ENCODE measurements at places on chromosomes 16 and 17. TPM values are rescaled to one million over a fixed set of nuclear protein-coding genes. Genes with fewer than 3 reads are reported as not detected.
A peak's percentile ranks its signal among the peaks of the same experiment; 100 is the strongest.

The NUP85 gene
- total RNA-seq = 31.1 TPM

DNA sequence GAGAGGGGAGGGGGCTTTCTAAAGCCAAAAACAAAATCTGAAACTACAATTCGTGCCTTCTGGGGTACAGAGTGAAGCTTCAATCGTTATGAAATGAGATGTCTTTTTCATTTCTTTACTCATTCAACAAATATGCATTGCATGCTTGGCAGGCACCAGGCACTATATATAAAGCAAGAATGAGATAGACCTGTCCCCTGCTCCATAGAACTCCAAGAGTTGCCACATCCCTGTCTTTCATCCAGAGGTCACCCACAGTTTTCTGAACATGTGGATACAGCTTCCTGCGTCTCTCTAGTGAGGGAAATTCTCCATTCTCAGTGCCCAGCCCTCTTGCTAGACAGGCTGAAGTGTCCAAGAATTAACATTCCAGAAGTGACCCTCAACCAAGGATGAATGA is 343.2 kb upstream of the MAF start:
- DNase-seq = no peak

GRCh38 chr17:77604301-77604972 is 354.1 kb upstream of the TNRC6C start:
- no peak for DNase-seq

DNA sequence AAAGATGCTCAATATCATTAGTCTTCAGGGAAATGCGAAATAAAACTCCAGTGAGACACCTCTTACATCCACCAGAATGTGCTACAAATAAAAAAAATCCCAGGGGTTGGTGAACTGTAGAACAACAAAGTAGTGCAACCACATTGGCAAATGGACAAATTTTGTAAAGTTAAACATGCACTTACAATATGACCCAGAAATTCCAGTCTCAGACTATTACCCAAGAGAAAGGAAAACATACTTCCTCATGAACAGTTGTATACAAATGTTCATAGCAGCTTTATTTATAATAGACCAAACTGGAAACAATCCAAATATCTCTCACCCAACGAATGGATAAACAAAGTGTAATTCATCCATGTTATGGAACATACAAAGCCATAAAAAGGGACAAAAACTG is 239.5 kb downstream of the ABCC12 start:
- DNase-seq = peak; percentile 68

DNA sequence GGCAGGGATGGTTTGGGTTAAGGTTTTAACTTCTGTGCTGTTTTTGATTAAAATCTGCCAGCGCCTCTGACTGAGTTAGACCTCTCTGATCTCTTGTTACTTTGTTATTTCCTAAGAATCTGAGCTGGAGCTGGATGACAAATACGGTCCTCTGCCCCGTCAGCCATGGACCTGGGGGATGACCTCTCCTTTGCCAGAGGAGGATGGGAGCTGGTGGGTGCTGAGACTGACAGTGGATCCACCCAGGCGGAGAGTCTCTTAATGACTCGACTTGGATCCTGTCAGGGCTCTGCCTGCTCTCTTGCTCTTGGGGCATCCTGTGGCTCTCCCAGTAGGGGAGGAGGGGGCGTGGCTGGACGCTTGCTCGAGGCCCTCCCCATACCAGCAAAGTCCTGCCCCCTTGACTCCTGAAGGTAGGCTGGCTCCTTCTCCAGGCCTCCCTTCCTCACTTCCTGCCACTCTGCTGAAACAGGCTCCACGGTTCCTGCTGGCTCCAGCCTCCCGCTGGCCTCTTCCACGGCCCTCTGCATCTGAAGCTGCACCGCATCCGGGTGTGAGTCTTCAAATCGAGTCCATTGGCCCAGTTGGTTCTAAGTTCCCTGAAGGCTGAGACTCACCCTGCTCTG is 24.8 kb upstream of the MAP3K14 start:
- peak; percentile 84 for DNase-seq

DNA sequence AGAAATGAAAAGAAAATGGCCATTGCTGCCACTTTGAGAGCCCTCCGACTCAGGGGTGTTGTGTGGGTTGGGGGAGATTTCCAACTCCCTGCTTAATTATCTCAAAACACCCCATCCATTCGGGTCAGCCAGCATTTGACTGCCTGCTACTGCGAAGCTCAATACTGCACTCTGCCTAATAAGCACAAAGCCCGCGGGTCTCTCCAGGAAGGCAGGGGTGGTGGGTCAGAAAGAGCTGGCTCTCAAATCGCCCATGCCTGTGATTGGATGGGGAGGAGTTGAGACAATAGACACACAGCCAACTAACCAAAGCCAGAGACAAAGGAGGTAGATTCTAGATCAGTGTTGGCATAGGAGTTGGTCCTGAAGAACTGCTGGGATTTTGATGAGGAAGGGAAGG is 2.3 kb upstream of the XAF1 start:
- no peak for DNase-seq

- DNase-seq = no peak
Measured at GRCh38 chr17:79041723-79042420, 17.9 kb downstream of the C1QTNF1 start.

DNA sequence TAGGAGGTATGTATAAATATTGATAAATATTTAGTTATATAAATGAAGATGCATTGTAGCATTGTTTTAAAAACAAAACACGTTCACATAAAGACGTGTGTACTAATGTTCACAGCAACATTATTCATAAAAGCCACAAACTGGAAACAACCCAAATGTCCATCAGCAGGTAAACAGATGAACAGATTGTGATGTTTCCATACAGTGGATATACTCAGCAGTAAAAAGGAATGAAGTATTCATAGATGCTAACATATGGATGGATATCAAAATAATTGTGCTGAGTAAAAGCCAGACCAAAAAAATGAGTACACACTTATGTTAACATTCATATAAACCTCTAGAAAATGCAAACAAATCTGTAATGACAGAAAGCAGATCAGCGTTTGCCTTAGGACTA is 6.0 kb downstream of the CENPN start:
- no peak for DNase-seq

DNA sequence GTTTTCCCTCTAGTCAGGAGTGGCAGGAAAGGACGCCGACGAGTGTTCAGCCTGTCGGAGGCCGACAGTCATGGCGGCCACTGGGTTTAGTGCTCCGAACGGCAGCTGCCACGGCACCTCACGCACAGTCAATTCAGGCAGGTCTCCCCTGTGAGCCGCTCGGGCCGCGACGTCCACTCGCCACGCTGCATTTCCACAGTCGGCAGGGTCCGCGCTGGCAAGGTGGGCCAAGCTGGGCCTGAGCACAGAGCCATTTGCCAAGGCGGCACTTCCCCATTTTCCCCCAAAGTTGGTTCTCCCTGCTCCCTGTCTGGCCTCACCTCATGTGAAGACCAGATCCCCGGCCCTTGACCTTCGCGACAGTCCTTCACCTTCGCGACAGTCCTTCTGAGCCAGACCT is 81.9 kb downstream of the SOCS1 start:
- DNase-seq = no peak

The CD300A gene
- not detected for total RNA-seq

- no peak for DNase-seq
Measured at GRCh38 chr16:10896165-10896564, 19.2 kb downstream of the CIITA start.

The ALOX12 gene
- total RNA-seq = under 0.01 TPM

DNA sequence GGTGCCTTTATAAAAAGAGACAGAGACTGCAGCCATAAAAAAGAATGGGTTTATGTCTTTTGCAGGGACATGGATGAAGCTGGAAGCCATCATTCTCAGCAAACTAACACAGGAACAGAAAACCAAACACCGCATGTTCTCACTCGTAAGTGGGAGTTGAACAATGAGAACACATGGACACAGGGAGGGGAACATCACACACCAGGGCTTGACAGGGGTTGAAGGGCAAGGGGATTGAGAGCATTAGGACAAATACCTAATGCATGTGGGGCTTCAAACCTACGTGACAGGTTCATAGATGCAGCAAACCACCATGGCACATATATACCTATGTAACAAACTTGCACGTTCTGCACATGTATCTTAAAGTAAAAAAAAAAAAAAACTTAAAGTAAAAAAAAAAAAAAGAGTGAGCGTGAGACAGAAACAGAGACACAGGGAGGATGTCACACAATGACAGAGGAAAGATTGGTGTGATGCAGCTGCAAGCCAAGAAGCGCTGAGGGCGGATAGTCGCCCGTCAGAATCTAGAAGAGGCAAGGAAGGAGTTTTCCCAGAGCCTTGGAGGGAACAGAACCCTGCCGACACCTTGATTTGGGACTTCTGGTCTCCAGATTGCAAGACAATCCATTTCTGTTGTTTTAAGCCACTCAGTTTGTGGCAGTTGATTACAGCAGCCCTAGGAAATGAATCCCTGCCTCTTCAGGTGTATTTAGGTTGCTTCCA is 27.4 kb upstream of the TNS4 start:
- no peak for DNase-seq

The MT1E gene
- 21.6 TPM for total RNA-seq

DNA sequence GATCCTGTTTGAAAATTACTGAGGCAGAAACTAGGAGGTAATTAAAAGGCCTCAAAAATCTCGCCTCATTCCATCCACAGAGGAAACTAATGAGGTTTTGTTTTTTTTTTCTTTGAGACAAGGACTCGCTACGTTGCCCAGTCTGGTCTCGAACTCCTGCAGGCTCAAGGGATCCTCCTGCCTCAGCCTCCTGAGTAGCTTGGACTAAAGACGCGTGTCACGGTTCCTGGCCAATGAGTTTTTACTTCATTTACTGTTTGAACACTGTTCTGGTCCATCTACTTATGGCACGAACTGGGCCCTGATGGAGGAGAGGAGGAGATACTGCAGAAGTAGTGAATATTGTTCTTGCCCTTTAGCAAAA is 600 bp upstream of the BLTP2 start:
- no peak for DNase-seq

GRCh38 chr17:48565022-48565554 is 13.1 kb downstream of the HOXB4 start:
- DNase-seq = no peak

The LUC7L3 gene
- 31.5 TPM for total RNA-seq

GRCh38 chr17:38465391-38466345 is 37.4 kb downstream of the ARHGAP23 start:
- no peak for DNase-seq

The ZNF385C gene
- total RNA-seq = not detected

DNA sequence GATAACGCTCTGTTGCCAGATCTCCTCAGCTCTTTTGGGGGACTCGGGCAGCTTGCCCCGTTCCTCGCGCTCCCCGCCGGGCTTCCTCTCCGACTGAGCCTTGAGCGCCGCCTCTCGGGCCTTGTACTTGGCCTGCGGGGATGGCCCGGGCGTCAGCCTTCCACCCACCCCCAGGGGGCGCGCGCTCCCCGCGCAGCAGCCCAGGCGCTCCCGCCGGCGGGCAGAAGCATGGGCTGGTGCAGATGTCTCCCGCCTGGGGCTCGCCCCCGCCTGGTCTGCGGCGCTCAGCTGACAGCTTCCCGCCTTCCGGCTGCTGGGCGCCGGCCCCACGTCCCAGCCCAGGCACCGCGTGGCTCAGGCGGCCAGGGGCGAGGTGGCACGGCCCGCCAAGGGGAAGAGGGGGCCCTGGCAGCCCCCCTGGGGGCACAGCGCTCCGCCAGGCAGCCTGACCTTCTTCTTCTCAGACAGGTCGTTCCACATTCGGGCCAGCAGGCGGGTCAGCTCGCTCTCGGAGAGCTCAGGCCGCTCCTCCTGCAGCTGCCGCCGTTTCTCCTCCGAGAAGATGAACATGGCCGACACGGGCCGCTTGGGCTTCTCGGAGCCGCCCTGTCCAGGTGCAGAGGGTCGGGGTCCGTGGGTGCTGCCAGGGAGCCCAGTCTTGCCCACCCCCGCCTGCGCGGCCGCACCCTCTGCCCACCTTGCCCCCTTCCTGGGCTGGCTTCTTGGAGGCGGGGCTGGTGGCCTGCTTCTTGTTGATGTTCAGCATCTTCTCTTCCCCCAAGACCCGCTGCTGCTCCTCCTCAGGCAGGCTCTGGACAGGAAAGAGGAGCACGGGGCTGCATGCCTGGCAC is 8.9 kb downstream of the UBTF start:
- DNase-seq = peak; percentile 91

The SOCS3 gene
- 59.6 TPM for total RNA-seq

The MYH8 gene
- not detected for total RNA-seq

The ATP6V0A1 gene
- total RNA-seq = 66.4 TPM

The CMTM4 gene
- total RNA-seq = 20.7 TPM

- DNase-seq = no peak
Measured at GRCh38 chr17:58343131-58343530, 8.9 kb downstream of the SUPT4H1 start.
